ENCODE measurements at places on chromosomes 3 and 15.

- no peak for DNase-seq
These were observed 281.6 kb downstream of the MBNL1 start for GRCh38 chr3:152550284-152550683.

GRCh38 chr15:62877276-62877857, 165.2 kb upstream of the TPM1 start:
- DNase-seq = no peak

GRCh38 chr3:45545476-45545875, 49.1 kb upstream of the LIMD1 start:
- DNase-seq = no peak

DNA sequence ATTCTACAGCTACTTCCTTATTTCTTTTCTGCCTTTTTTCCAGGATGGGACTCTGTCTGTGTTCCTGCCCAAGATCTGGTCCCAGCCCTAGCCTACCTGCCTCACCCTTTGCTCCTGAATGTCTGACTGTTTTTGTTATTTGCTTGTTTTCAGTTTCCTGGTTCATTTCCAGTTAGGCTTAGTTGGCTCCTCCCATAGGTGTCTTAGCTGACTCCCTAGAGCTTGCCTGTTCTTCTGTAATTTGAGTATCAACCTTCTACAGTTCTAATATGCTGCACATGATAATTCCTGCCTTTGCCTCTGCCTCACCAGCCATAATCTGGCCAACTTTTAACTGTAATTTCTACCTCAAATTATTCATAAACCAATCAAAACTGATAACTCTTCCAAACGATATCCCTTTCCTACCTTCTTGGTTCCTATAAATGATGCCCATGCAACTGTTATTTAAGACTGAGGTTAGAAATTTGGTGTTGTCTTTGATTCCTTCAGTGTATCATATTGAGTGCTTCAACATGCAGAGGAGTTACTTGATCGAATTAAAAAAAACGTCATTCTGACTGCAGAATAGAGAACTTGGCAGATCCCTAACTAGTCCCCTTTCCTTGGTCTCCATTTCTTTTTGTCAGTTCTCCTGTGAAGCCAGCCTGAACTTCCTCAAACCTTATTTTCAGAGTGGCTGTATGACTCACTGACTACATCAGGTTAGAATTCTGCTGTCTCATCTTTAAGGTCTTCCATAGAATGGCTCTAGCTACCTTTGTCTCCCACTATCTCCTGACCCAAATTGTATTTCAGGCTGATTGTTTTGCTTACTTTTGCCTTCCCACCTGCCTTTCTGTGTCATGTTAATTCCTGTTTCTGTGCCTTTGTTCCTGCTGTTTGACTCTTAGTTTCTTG, 8.4 kb downstream of the GOLM2 start:
- DNase-seq = no peak

DNA sequence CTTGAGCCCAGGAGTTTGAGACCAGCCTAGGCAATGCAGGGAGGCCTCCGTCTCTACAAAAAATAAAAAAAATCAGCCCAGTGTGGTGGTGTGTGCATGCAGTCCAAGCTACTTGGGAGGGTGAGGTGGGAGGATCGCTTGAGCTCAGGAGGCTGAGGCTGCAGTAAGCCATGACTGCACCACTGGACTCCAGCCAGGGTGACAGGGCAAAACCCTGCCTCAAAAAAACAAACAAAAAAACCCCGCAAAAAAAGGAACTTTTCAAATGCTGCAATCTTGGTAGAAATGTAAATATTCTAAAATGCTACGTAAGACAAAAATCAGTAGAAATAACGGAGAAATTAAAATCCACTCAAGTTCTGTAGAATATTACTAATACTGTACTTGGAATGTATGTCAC, 108.1 kb upstream of the MELTF start:
- DNase-seq = no peak

DNA sequence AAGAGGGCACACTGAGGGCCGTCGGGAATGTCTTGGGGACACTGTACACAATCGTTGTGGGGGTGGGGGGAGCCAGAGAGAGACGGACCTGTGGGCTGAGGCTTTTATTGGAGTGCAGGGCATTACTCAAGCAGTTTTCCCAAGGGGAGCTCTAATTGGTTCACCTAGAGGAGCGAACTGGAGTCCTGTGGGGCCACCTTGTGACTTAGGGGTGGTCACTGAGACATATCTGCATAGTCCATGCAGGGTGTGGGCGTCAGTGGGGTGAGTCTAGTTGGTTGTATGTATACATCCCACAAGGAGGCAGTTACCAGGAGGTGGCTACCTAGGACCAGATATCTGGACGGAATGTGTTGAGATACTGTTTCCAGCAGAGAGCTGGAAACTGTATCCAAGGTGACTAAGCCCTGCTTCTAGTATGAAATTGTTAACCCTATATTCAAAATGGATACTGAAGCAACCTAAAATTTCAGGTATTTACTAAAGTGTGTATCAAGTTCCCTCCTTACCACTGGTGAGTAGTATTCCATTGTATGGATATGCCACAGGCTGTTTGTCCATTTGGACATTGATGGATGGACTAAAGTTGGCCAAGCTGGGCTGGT, 2.6 kb upstream of the PIGZ start:
- no peak for DNase-seq

- peak; percentile 27 for DNase-seq
These were observed 29.2 kb downstream of the NEO1 start for GRCh38 chr15:73081321-73081958.

DNA sequence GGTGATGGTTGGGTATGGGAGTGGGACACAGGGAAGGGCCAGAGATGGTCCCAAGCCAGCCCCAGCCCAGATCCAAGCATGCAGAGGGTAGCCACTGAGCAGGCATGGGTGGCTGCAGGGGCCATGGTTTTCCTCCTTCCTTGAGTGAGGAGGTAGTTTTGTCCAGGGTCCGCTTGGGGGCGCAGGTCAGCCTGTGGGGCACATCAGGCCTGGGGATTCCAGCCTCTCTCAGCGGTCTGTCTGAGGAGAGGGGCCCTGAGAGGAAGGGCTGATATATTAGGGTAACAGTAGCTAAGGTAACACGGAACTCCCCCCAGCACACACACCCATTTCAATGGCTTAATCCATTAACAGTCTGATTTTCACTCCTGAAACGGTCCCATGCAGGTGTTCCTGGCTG, 22.7 kb upstream of the LCTL start:
- no peak for DNase-seq

DNA sequence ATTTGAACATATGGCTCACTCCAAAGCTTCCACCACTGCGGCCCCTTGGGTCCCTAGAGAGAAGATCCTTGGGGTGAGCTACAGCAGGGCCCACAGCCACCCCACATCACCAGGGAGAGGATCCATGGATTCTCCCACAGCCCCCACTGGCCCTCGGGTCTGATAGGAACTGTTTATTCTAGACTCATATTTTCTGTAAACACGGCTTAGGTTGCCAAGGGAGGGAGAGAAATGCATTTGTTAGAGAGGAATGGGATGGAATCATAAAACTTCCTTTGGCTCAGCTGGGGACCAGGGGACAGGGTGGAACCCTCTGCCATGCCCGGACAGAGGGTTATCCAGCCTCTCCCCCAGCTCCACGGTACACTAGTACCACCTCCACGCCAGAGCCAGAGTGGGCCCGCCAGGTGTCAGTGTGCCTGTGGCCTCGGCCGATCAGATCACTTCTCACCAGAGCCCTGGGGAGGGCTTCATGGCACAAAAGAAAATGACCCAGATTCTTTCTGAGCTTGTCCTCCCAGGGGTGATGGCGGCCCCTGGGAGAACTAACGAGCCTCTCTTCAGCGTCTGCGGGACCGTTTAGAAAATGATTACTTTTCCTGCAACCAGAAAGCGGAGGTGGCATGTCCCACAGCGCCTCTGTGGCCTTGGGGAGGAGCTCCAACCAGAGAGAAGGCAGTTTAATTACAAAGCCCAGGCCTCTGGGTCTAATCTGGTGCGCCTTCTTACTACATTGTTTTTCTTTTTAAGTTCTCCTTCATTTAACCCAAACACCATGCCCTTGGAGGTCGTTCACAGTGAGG, 33.7 kb downstream of the ADCY5 start:
- peak; percentile 61 for DNase-seq

DNA sequence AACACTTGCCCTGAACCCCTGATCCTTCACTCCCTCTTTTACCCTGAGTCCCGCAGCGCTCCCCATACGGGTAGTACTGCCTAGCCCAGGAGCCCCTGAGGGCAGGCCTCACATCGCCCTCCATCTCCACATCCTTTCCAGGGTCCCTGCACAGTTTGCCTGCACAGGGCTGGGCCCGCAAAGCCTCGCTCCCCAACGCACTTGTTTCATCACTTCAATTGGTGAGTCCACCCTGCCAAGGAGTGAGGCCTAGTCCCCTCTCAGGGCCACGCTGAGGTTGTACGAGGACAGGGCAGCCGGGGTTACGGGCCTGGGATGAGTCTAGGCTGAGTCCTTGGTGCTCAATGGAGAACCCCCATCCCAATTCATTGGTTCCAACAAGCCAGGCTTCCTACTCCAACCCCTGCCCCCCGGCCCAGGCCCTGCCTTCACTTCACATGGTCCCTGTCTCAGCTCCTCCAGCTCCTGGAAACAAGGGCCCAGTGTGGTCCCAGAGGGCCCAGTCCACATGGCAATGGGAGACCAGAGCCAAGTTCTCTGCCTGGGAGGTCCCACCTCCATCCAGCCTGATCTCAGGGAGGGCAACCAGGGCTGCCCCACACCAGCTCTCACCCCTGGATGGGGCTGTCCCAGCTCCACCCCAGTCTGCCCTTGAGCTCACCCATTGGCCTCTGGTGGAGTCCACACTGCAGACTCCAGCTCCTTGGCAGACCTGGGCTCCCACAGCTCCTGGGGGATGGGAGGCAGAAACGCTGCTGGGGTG, 12.4 kb upstream of the CLK3 start:
- no peak for DNase-seq

DNA sequence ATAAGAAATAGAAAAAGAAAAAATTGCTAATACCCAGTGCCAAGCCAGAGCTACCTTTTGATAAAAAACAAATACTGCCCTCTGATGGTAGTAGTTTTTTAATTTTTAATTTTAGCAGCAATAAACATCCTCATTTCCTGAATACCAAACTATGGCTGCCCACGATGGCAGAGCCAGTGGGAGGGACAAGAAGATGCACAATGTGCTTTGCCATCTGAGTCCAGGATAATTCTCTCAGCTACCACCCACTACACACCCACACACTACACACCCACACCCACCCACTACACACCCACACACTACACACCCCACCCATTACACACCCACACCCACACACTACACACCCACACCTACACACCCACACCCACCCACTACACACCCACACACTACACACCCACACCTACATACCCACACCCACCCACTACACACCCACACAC, 17.8 kb downstream of the CEP19 start:
- no peak for DNase-seq

DNA sequence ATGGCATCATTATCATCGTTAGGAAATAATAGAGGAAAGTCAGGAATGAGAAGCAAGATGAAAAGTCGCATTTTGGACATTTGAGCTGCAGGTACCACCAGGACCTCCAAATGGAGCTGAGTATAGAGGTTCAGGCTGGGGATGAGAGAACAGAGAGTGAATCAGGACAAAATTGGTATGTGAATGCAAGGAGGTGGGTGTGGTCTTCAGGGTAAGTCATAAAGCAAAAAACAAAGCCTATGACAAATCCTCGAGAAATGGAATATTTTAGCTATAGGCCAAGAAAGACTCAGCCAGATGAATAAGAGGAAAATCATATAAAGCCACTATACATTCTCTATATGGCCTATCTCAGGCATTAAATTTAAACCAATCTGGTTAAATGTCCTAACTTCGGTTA, 841.3 kb downstream of the ROBO1 start:
- no peak for DNase-seq

- no peak for DNase-seq
These were observed 22.6 kb upstream of the TEX9 start for GRCh38 chr15:56342653-56343052.

DNA sequence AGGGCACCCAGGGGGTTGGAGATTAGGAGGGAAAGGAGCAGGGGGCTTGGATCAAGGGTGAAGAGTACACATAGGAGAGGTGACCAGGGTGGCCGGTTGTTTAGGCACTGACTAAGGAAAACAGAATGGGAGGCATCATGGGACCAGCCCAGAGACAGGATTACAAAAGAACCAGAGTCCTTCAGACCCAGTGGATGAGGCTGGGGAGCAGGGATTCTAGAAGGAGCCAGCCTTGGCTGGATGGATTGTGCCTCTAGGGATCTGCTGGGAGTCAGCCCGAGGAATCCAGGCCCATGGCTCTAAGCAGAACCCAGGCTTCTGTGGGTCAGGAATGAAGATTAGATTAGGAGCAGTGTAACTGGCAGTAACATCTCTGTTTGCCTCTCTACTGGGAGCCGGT, 98.6 kb downstream of the ARNT2 start:
- DNase-seq = no peak

GRCh38 chr3:172154768-172155664, 115.6 kb downstream of the FNDC3B start:
- DNase-seq = no peak

GRCh38 chr3:123755085-123755484, 129.0 kb downstream of the MYLK start:
- no peak for DNase-seq

- DNase-seq = no peak
These were observed 8.8 kb downstream of the PRICKLE2 start for GRCh38 chr3:64216274-64217147.

- DNase-seq = no peak
These were observed 2.0 kb downstream of the CIB2 start for GRCh38 chr15:78129077-78129750.

GRCh38 chr3:119973018-119973646, 121.1 kb downstream of the GSK3B start:
- DNase-seq = no peak

- no peak for DNase-seq
These were observed 8.8 kb upstream of the EXOG start for GRCh38 chr3:38487323-38487722.

DNA sequence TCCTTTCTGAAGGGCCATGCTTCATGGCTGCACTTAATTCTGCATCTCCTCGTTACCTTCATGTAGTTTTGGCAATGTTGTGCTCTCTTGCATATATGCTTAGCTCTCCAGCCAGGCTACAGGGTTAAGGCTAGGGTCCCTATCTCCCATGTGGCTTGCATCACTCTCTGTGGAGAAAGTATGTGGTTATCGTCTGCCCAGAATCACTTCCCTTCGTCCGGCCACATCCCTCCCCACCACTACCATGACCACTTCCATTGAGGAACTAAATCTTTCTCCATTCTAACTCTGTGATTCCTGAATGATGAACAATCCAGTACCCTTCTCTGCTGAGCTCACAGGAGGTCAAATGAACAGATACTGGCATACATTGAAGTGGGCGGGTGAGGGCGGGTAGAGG, 34.0 kb downstream of the WWTR1 start:
- DNase-seq = no peak

- DNase-seq = no peak
These were observed 359.2 kb upstream of the THRB start for GRCh38 chr3:24853685-24854490.

GRCh38 chr3:186035277-186035676, 73.6 kb downstream of the ETV5 start:
- no peak for DNase-seq

DNA sequence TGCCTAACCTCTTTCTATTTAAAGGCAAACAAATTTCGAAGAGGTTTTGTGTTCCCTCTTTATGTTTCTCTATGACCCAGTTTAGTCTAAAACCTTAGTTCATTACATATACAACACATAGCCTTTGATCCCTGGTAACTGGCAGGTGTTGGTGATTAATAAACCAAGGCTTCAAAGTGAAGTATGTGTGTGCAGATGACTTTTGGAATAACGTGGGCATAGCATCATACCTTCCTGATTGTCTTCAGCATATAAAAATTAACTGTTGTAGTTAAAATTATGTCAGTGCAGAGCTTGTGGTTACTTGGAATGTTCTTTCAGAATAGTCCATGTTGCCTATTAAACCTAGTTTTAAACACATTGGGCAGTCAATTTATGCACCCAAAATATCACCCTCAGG, 608.3 kb downstream of the ROBO2 start:
- DNase-seq = no peak

- DNase-seq = no peak
These were observed 57.0 kb upstream of the CMTM7 start for GRCh38 chr3:32334675-32335074.

Measured in ovary (tissue), 10 donors.